Kidney (tissue), 22 donors: ENCODE measurements at places on chromosomes 7 and 10. TPM values are rescaled to one million over a fixed set of nuclear protein-coding genes. Genes with fewer than 3 reads are reported as not detected.
A peak's percentile ranks its signal among the peaks of the same experiment; 100 is the strongest.

DNA sequence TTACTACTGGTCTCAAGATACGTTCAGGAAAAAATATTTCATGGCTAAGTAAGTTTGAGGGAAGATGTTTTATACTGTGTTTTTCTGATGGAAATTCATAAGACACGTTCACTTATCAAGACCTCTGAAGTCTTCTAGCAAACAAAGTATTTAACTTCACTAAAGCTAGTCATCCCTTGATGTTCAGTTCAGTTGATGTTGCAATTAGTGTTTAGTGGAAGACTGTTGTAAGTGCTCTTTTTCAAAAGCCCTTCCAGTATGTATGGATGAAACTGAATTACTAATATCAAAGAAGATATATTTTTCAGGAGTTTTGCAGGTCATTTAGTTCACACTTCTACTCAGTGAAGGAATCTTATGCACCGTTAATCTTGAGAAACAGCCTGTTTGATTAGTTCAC is 25.1 kb downstream of the CUL1 start:
- no peak for DNase-seq

Gene HECW1
- polyA plus RNA-seq, result 7.5 TPM

GRCh38 chr7:123555484-123555883 is 2.1 kb downstream of the NDUFA5 start:
- no peak for DNase-seq

DNA sequence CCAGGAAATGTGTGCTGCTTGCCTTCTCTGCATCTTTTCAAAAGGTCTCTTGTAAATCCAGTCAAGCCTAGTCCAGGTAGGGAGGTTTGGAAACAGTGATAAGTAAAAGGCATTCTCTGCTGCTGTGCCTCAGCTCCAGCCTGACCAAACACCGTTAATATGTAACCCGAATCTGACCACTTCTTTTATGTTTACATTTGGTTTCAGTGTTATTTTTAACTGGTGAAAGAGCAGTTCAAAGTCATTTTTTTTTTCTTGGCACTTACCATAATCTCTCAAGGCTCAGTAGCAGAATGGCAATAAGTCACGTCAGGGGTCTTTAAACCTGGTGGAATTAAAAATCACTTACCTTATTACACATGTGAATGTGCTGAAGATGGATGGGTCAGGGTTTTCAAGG is 216.8 kb downstream of the PTEN start:
- DNase-seq, result peak; percentile 77

DNA sequence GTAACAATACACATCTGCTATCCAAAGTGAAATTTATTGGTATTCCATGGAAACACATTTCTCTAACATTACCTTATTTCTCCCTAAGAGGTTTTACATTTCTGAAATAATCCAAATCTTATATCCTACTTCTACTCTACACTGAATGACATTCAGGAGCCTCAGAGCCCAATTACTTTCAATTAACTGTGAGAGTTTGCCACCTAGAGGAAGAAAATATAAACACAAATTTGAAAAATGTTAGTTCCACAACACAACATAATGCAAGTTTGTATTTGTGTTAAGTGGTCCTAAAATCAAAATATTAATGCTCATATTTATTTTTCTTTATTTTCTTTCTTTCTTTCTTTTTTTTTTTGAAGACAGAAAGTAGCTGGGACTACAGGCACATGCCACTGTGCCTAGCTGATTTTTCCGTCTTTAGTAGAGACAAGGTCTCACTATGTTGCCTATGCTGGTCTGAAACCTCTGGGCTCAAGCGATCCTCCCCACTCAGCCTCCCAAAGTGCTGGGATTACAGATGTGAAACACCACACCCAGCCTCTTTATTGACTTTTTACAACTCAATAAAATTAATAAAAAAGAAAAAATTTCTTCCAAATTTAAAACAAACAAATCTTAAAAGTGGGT is 46.0 kb downstream of the ATAD1 start:
- no peak for DNase-seq

- DNase-seq, result no peak
These were observed 7.4 kb upstream of the TTYH3 start for GRCh38 chr7:2624293-2624886.

Gene PNLIPRP1
- not detected for polyA plus RNA-seq

GRCh38 chr7:82264783-82265305 is 178.7 kb downstream of the CACNA2D1 start:
- DNase-seq, result no peak

GRCh38 chr7:55349121-55349520 is 16.0 kb upstream of the LANCL2 start:
- no peak for DNase-seq

Gene TRIM50
- polyA plus RNA-seq, result 14.0 TPM

DNA sequence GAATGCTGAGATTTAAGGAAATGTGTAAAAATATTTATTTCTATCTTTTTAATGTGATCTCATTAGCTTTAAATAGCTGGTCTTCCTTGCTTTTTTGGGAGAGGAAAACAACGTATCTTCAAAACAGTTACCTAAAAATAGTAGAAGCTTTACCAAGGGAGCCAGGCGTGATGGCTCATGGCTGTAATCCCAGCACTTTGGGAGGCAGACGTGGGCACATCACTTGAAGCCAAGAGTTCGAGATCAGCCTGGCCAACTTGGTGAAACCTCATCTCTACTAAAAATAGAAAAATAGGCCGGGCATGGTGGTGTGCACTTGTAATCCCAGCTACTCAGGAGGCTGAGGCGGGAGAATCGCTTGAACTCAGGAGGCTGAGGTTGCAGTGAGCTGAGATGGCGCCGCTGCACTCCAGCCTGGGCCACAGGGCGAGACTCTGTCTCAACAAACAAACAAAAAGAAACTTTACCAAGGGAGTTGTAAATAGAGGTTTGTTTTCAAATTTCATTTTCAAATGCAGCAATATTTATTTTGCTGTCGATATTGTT is 48.4 kb upstream of the ITGB1 start:
- DNase-seq, result no peak

GRCh38 chr10:132058111-132058745 is 7.5 kb upstream of the JAKMIP3 start:
- no peak for DNase-seq

Gene ARL3
- polyA plus RNA-seq, result 28.8 TPM

- no peak for DNase-seq
These were observed 88.4 kb downstream of the POLR1F start for GRCh38 chr7:19620470-19620869.

Gene KRIT1
- 15.2 TPM for polyA plus RNA-seq

GRCh38 chr7:94997547-94997946 is 90.2 kb downstream of the PPP1R9A start:
- peak; percentile 68 for DNase-seq

- no peak for DNase-seq
These were observed 15.1 kb downstream of the UPF2 start for GRCh38 chr10:12027539-12027938.

- DNase-seq, result peak; percentile 42
These were observed 609.4 kb upstream of the PCDH15 start for GRCh38 chr10:55410415-55410885.
